Stimulated activated CD8-positive, alpha-beta memory T cell treated with anti-CD3 and anti-CD28 coated beads, Interleukin-7, amount 100 ng/mL, for 1 hour (primary cell): ENCODE measurements at places on chromosomes 4 and X.

DNA sequence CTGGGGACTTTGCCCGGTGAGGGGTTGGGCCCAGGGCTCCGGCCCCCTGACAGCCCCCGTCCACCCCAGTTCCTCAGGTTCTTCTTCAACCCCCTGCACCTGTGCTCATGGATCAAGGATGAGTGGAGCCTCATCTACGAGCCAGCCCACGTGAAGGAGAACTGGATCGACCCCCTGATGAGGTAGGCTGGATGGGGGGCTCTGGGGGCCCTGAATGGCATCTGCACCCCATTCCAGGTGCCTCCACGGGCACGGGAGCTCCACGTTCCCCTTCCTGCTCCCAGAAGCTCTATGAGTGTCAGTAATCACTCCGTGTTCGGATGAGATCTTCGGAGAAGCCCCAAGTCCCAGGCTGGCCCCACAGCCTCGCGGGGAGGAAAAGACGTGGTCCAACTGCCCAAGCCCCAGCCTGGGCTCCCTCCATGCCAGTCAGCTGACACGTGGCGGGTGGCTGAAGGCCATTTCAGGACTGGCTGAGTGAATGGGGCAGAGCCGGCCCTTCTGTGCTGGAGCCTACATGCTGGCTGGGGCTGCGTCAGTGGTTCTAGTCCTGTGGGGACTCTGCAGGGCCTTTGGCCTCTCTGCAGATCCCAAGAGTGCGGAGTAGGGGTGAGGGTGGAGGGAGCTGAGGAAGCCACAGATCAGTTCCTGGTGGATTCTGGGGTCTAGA lies 24.4 kb downstream of the CFAP99 start:
- no peak for DNase-seq

GRCh38 chr4:98688411-98689290 lies 30.2 kb upstream of the TSPAN5 start:
- no peak for DNase-seq

- no peak for DNase-seq
Observed at GRCh38 chr4:156858071-156858470, 113.5 kb downstream of the PDGFC start.

DNA sequence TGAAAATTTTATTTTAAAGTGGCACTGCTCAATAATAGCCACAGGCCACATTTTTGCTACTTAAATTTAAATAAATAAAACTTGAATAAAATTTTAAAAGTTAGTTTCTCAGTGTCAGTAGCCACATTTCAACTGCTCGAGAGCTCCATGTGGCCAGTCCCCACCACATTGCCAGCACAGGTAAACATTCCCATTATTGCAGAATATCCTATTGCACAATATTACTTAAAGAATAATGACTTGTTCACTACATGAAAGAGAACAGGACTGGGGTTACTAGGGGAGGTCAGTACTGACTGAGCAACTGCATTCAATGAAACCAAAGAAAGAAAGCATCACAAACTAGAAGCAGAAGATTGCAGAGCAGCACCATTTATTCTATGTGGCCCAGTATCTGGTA lies 2201.6 kb upstream of the TENM3 start:
- no peak for DNase-seq

DNA sequence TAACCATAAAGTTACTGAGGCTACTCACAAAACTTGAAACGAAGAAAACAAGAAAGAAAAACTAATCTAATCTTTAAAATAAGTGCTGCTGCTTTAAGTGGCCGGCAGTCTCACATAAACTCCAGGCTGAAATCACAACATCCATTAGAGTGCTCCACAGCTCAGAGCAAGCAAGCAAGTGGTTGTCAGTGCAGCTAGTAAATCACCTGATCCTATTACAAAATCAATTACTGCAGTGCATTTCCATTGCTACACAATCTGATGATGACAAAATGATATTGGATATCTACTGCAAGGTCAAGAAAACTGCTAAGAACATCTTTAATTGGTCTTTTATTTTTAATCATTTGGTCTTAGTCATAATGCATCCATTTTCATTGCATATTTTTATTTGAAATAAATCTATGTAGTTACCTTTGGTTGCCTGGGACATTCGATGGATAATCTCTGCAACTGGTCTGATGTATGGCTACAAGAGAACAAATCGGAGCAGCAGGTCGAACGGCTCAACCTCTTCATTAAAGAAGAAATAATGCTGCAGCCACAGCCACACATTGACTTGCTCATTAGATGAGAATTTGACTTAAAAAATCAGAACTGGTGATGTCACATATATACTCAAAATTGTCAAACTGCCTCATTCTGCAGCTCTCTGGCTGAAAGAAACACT lies 87.7 kb downstream of the FBXW7 start:
- DNase-seq: no peak

- DNase-seq: no peak
Observed at GRCh38 chr4:16843831-16844508, 54.5 kb downstream of the LDB2 start.

GRCh38 chr4:5706486-5707290 lies 1.7 kb downstream of the EVC2 start:
- DNase-seq: no peak

DNA sequence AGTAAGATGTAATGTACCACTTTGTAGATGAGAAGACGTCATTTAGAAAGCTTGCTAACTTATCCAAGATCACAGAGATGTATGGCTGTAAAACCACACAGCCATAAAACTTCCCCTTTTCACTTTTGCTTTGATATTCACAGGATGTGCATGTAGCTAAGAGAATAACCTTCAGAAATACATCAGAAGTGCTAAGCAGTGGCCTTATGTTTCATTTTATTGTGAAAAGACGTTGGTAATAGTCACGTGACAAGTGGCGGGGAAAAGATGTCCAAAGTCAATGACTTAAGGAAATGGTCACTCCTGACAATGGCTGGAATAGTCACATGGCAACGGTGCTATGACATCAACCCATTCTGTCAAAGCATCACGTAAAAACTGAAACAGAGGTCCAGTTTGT lies 12.9 kb upstream of the WDR17 start:
- no peak for DNase-seq

DNA sequence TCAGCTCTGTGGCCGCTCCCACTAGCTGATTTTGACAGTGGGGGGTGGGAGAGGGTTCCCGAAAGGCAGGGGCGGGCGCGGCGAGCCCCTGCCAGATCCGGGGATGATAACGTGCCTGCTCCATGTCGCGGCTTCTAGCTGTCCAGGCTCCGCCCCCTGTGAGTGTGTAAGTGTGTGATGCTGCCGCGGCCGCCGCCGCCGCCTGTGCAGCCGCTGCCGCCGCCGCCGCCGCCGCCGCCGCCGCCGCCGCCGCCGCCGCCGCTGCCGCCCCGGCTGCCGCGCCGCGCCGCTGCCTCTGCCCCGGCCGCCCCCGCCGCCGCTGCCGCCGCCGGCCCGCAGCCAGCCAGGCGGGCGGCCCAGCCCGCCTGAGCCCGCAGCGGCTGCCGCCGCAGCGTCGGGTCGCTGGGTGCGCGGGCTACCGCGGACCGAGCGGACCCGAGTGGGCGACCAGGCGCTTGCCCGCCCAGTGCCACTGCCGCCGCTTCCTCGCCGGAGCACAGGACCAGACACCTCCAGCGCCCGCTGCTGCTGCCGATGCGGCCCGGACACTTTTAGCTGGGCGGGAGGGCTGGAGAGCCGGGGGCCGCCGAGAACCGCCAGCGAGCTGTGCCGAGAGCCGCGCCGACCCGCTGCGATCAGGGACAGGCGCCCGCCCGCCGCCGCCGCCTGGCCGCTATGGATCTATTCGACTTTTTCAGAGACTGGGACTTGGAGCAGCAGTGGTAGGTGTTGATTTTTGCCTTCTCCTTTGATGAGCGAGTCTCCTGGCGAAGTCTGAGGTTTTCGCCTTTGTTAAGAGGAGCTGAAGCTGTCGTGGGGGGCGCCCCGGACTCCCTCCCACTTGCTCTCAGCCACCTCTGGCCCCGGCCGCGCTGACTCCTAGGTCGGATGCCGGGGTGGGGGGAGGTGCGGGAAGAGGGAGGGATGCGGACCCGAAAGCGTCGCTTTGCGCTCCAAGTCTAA lies at the start of gene AFF2:
Gene AFF2, plus strand, starts transcription at position 195 of the 963 bp plus-strand sequence. Its CDS starts 481 bp downstream, at position 676.
- DNase-seq: no peak

GRCh38 chr4:790466-790820 lies 35.5 kb downstream of the CPLX1 start:
- DNase-seq: no peak

DNA sequence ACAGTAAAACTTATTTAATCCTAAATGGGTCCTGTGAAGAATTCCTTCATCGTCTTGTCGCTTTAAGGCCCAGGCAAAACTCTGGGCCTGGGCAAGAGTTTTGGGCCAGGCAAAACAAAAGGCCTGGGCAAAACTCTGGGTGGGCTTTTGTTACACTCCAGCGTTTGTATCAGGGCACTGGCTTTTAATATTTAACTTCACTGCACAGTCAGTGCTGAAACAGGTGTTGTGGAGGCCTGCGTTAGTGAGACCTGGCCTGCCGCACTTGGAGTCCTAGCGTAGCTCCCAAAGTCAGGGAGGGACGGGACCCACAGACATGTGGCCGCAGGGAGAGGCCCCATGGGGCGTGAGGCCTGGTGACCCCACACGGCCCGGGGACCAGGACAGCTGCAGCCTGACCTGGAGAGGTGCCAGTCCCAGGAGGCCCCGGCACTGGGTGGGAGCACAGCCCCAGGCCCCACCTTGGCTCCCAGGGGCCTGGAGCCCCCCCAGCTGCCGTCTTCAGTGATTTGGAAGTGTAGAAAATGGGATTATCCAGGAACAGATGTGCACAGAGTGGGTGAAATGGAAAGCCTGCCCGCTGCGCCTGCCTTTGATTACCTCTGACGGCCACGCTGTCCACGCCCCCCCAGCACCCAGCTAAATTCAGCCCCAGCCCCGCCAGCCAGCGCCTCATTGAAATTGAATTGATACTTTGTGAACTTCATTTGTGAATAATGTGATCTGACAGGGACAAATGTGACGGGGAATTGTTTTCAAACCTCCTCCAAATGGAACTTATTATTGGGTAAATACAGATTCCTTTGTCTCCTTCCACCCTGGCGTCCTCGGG lies 132.9 kb upstream of the NKX1-1 start:
- no peak for DNase-seq

- DNase-seq: no peak
Observed at GRCh38 chrX:18666614-18667013, 5.3 kb downstream of the RS1 start.

- DNase-seq: no peak
Observed at GRCh38 chr4:160247091-160247656, 1144.3 kb downstream of the RAPGEF2 start.

DNA sequence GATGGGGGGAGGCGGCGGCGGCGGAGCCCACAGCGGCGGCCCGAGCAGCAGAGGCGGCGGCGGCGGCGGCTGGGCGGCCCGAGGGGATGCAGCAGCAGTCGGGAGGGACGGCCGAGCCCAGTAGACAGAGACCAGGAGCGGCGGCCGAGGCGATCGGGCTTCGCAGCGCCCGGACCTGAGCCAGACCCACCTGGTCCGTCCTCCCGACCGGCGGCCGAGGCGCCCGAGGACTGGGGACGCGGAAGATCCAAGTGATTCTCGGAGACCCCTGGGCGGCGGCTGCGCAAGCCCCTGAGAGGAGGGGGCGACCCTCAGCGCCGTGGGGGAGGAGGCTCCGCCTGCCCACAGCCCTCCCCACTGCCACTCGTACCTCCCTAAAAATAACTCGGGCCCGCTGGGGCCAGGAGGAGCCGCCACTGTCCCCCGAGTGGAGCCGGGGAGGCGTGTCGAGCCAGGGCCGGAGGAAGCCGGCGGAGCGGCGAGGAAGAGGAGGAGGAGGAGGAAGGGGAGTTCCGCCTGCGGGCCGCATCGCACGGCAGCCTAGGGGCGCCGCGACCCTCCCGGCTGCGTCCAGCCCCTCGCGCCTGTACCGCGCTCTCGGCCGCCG lies 608 bp downstream of the RAPGEF2 start:
- no peak for DNase-seq

- DNase-seq: no peak
Observed at GRCh38 chr4:154064244-154064643, 275.4 kb upstream of the SFRP2 start.

GRCh38 chr4:109278594-109279031 lies 23.8 kb downstream of the COL25A1 start:
- DNase-seq: no peak

- DNase-seq: no peak
Observed at GRCh38 chr4:54144661-54145171, 44.8 kb downstream of the GSX2 start.

DNA sequence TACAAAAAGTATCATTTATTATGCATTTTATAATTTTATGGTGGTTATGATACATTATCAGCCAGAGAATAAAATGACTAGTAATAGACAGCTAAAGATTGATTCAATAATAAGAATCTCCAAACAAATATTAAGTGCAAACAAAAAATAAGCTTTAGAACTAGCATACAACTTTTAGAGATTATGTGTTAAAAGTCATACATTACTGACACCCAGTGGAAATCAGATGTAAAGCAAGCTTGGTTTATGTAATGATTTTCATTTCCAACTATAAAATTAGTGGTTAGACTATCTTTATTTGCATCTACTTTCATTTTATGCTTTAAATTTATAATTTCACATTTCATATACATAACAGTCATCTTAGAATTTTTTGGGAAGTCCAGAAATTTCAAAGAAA lies 57.7 kb downstream of the IL13RA2 start:
- no peak for DNase-seq

DNA sequence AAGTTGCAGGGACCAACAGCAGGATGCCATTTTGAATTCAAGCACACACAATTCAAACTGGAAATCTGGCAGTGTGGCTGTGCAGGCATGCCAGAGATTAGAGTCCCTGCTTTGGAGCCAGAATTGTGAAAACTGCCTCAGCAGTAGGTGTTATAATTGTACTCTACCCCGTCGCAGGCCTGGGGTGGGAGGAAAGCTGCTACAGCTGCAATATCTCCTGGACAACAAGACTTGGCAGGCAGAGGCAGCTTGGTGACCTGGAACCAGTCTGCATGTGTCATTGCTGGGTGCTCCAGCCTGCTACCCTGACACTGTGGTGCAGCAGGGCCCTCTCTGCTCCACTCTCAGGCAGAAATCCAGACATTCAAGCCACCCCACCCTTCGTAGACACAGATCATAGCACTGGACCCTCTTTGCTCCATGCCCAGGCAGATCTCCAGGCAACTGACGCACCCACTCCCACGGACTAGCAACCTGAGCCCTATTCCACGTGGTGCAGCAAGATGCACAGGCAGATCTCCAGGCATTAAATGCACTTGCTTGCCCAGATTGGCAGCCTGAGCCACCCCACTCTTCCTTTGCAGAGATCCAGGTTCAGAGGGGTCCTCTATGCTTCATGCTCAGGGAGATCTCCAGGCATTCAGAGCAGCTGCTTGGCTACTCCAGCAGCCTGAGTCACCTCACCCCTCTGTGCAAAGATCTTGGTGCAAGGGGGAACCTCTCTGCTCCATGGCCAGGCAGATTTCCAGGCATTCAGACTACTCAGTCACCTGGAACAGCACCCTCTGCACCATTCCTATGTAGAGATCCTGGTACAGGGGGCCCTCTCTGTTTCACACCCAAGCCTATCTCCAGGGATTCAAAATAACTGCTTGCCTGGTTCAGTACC lies 140.5 kb downstream of the LRBA start:
- DNase-seq: no peak

GRCh38 chrX:141936080-141936479 lies 32.4 kb downstream of the MAGEC1 start:
- no peak for DNase-seq

DNA sequence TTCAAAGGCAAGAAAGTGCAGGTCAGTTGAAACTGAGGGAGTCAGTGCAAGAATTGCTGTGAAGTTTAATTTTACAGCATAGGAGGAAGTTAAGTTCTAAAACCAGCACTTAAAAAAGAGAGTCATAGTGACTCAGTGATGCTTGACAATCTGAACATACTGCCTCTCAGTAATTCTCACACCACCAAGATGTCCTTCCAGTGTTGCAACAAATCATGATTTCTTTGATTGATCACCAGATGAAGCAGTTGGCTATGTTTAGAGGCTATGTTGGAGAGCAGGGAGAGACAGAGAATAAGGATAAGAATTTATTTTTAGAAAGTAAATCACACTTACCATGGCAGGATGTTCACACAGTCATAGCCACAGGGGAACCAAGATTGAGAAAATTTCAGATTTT lies 13.2 kb downstream of the TRIM2 start:
- no peak for DNase-seq
